NCI-H1436 (cell line): ENCODE measurements at places on chromosomes 6 and 20.

DNA sequence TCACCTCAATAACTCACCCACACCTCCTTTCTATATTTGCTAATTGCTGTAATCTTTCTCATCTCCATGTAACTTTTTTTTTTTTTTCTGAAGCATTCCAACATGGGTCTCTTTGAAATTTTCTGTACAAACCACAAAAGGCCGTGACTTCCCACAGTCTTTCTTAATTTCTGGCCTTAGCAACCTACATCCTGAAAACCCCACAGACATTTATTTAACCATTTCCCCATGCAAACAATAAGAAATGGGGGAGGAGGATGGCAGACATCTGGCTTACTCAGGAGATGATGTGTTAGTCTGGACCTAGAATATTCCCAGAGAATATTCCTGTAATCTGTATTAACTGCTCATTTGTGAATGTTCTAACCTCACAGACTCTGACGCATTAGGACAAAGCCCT, 57.6 kb downstream of the MEP1A start:
- DNase-seq = no peak

- no peak for DNase-seq
These were observed 339.0 kb upstream of the ADGRB3 start for GRCh38 chr6:68296126-68296525.

DNA sequence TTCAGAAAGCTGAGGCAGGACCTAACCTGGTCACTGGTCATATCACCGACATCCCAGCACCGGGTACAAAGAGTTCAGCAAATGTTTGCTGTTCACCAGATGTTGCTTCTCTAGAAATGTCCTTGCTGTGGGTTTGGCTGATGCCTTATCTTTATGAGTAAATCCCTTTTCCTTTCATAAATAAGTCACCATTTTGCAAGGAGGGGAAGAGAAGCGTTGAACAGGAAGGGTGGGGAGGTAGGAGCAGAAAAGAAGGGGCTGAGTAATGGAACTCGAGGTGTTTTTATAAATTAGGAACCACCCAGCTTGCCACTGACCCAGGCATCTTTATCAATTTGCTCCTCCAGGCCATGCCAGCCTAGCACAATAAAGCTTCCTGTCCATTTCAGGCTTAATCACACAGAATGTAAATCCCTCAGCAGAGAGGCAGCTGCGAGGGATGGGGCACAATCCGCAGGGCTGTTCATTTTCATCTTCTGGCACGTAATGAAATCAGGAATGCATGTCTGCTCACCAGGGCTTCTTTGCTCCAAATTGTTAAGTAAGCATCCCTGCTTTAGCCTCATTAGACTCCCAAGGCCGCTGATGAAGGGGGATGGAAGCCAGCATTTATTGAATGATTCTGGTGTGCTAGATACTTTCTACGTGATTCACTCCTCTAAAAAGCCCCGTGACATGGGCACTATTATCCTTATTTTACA, 371.9 kb upstream of the CHD6 start:
- DNase-seq = no peak

DNA sequence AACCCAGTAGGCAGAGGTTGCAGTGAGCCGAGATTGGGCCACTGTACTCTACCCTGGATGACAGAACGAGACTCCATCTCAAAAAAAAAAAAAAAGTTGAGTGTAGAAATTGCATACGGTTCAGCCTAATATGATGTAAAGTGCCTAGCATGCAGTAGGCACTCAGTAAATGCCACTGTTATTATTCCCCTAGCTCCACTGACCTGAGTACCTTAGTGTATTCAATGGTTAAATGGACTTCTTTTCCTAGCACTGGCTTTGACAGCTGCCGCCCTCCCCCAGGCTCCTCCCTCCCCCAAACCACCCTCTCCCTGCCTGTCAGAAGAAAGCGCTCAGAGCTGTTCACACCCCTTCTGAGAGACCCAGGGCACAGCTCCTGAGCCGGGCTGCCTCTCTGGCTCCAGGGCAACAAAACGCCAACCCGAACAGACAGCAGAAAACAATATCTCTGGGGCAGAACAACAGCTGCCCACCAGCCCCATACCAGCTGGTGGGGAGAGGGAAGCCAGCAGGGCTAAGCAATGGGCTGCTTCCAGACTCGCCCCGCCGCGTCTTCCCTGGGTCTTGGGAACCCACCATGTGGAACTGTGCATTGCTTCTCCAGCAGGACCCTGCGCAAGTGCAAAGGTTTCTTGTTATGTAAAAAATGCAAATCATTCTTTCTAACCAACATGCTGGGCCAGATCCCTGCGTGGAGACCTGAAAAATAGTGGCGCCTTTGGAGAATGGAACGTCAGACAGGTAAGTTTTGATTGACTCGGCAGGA, 4.5 kb downstream of the CPNE5 start:
- no peak for DNase-seq

DNA sequence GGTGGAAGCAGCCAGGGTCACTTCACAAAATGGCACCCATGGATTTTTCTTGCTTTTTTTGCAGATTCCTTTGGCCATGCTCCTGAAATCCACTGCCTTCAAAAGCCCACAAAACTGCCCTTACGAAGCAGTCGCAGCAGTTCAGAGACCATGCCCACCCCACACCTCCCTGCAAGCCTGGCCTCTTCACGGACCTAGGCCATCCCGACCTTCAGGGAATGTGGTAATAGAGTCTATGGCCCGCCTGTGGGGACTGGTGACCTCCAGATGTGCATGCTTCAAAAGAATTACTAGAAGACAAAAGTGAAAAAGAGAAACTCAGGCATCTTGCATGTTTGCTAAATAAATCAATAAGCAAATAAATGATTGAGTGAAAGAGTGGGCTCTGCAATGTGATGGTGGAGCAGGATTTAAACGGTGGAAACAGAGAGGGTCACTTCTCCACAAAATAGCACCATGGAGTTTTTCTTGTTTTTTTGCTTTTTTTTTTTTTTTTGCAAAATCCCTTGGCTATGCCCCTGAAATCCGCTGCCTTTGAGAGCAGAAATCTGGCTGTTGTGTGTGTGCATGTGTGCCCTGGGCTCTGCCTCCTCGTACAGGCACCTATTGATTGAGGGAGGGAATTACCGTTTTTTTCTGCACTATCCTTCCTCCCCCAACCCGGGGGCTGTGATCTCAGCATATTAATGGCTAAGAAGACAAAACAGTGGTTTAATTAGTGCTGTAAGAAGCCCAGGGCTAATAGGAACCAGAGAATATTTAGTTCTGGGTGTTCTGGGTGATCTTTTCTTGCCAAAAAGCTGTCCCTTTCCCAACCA, 107.4 kb downstream of the PXDC1 start:
- DNase-seq = no peak

DNA sequence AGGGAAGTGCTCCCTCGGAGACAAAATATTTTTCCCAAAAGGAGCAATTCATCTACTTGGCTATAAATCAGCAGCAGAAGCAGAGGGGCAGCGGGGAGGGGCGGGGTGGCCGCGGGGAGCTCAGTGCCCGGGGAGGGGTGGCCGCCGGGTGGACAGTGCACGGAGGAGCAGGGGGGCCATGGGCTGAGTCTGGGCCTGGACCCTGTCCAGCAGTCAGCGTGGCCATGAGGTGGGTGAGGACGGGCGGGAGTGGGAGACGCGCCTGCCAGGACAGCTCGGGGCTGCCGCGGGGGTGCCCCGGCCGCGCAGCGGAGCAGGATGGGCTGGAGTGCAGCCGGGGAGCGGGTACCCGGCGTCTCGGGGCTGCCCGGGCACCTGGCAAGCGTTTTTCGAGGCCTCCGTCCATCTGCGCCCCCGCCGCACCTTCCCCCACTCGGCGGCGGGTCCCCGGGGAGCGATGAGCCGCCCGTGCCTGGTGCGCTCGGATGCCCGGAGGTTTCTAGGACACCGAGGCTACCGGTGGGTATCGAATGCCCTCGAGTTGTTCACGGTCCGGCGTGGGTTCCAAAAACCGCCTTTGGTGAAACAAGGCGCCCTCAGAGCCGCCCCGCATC, 229.5 kb downstream of the THBS2 start:
- no peak for DNase-seq

- no peak for DNase-seq
These were observed 31.7 kb downstream of the C20orf173 start for GRCh38 chr20:35497780-35498189.

DNA sequence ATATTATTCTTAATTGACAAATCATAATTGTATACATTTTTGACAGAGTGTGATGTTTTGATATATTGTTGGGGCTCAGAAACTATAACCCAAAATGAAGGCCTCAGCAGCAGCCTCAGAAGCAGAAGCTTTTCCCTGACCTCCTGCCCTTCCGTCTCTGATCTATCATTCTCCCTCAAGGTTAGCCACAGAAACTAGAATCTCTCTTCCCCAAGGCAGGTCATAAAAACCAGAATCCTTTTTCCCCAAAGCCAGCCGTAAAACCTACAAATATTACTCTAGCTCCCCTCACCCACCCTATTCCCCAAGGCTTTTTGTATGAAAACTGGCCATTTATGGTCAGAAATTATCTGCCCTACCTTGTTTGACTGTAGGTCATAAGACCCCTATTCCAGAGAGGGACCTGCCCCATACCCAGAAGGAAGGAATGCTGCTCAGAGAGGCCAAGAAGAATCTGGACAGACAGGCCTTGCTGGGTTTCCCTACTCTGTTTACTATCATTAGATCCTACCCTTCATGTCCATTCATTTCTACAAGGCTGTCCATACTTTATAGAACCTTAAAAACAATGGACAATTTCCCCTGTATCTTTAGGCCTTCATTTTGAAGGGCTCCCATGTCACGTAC, 14.5 kb downstream of the OR2B2 start:
- no peak for DNase-seq

DNA sequence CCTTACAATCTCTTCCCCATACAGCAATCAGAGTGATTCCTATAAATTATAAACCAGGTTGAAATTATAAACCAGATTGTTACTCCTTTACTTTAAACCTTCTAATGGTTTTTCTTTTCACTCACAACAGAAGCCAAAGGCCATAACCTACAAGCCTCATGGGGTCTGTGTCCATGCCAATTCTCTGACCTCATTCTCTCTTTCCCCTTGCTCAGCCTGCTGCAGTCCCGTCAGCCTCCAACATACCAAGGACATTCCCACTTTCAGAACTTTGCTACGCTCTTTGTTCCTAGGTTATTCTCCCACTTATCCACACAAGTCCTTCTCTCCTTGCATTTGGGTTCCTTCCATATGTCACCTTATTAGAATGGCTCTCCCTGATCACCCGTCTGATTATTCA, 277.9 kb upstream of the TCF21 start:
- DNase-seq = no peak

DNA sequence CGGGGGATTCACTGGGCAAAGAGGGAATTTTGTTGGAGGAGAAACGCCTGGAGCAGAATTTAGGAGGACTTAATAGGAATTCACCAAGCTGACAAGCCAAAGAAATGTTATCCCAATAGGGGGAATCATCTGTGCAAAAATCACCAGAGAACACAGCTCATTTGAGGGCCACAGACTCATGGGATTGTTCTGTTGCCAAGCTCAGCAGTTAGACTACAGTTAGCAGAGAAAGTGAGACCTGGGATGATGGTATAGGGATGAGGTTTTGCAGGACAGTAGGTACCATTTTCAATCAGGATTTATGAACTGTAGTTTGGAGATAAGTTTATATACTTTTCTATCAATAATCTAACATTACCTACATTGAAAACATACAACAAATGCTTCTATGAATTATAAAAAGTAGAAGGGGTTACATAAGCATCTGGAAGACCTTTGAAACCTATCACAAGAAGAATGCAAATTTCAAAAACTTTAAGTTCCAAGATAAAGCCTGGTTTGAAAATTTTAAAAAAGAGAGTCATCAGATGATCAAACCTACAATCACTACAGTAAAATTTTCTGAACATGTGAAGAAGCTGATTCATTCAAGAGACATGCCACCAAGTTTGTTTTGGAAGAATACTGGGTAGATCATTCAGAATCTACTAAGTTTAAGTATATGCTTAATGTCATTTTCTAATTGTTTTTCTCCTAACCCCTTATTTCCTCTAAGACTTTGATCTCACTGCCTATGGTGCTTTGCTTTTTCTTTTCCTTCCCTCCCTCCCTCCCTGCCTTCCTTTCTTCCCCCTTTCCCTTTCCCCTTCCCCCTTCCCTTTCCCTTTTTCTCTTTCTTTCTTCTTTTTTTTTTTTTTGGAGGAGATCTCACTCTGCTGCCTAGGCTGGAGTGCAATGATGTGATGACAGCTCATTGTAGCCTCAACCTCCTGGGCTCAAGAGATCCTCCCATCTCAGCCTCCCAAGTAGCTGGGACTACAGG, 81.5 kb downstream of the KIF13A start:
- no peak for DNase-seq
